ENCODE measurements at places on chromosomes 7 and 10.

DNA sequence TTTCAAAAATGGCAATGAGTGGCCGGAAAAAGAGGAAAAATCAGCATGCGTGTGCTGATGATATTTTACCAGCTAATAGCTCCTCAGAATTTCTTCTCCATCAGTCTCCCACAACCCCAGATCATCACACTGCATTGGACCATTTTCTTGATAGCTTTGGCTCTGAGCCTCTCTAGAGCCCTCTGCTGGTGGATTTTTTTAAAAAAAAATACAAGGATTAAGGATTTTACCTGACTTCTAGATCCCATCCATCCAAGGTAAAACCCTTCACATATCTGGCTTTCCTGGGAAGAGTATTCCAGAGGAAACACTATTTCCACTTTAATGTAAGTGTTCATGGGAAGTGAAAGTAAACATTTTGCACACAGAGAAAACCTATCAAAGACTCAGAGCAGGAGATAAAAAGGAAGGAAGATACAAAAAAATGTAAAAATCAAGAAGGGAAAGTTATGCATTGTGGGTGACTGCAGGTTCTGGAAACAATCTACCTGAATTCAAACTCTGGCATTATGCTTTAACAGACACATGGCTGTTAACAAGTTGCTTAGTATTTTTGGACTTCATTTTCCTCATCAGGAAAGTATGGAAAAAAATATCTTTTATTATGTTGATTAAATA is 380.9 kb downstream of the LRRTM3 start:
- no peak for DNase-seq

GRCh38 chr10:11010582-11010981 is 7.1 kb upstream of the CELF2 start:
- DNase-seq = no peak

GRCh38 chr7:36787933-36788378 is 63.7 kb upstream of the AOAH start:
- DNase-seq = no peak

DNA sequence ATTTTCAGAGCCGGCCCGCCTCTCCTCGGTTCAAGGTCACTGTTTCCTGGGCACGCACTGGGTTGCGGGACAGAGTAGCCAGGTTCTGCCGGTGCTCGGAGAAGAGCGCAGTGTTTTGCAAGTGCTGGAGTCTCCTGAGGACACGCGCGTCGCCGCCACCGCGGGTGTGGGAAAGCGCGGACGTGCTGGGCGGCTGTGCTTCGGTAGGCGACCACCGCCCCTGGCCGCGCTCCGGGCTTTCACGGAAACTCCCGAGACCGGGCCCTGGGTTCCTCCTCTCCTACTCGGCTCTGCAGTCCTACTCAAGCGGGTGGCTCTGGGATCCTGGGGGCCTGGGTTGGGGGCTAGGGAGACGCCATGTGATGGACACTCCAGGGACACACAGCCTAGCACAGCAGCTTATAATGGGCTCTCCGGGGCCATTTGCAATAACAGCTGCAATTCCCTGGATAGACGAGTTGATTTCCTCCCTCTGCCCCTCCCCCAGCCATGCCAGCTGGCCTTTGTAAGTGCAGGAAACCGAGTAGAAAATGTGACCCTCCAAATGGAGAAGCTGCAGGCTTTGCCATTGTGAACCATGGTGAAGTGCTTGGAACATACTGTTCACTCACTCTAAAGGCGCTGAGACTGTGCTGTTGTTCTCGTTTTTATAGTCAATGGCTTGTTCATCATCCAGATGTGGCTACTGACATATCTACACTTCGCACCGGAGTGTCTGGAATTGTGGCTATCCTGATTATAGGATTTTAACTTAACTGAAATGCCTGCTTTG is 2.1 kb downstream of the FRAT1 start:
- no peak for DNase-seq

- no peak for DNase-seq
Observed at GRCh38 chr10:131085091-131085860, 226.2 kb downstream of the TCERG1L start.

GRCh38 chr10:11106621-11107374 is 89.1 kb downstream of the CELF2 start:
- no peak for DNase-seq

GRCh38 chr7:22697876-22698606 is 29.0 kb upstream of the IL6 start:
- DNase-seq = no peak

- no peak for DNase-seq
Observed at GRCh38 chr7:139875821-139876241, 46.8 kb downstream of the TBXAS1 start.

- no peak for DNase-seq
Observed at GRCh38 chr7:27030393-27031050, 65.3 kb downstream of the HOXA1 start.

- no peak for DNase-seq
Observed at GRCh38 chr7:87225696-87226095, 6.2 kb upstream of the TMEM243 start.

DNA sequence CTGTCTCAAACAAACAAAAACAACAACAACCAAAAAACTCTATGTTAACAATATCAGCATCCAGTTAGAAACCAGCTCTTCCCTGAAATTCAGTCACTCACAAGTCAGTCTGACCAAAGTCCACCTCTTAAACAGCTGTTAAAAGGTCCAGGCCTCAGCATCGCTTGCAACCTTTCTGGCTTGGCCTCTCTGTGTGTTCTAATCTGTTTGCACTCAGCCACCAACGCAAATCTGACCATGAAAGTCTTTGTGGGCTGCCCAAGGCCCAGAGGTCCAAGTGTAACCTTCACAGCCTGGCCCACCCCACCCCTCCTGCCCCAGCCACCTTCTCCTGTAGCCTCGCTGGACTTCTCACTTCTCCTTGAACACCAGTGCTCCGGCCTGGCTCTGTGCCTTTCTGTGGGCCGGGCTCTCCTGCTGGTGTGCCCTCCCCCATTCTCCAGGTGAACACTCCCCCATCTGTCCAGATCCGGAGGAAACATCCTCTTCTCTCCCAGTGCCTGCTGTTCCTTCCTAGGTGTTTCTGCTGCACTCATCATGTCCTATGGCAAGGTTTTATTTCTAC is 72.2 kb upstream of the EFCAB10 start:
- DNase-seq = no peak

DNA sequence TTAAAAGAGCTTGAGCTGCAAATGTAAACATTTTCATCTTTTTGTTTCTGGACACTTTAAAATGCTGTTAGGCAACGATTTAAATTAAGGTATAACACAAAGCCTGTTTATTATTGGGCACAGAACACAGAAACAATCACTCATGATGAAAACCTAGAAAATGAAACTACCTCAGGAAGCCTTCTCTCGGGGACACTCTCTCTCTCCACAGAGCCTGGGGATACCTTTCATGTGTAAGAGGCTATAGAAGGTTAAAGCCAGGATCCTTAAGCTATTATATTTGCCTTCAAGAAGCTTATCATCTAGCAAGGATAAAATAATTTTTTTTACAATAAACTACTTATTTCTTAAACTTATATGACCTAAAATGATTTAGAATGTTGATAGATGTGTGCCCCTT is 194.1 kb downstream of the SKAP2 start:
- DNase-seq = no peak

DNA sequence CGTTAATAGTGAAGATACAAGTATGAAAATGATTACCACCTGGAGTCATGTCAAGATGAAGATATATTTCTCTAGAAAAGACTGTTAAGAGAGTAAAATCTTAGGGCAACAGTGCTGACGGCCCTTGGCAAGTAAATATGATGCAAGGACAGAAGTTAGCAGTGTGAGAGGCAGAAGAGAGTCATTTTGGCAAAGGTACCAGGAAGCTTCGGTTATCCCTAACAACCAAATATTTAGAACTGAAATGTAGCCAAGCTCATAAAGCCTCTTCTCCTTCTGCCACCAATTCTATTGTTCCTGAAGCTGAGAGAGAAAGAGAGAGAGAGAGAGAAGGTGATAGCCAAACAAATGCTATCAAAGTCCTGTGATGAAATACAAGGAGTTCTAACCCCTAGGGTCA is 109.6 kb downstream of the MACC1 start:
- no peak for DNase-seq

GRCh38 chr10:111109501-111110242 is 32.8 kb downstream of the ADRA2A start:
- no peak for DNase-seq

DNA sequence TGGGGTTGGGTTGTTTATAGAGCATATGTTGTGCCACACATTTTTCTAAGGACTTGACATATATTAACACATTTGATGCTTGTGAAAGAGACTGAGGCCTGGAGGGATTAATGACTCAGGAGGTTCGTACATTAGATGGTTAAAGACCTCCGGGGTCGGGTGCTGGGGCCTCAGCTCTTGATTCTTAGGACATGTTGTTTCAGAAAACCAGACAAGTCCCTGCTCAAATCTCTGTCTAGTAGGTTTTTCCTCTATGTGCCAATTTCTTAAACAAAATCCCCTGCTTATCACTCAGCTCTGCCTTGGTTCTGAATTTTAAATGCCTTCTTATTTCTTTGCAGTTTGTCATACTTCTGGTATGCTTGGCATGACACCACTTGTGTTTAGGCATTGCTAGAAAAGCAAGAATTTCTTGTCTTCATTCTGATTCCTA is 5.8 kb downstream of the UPP1 start:
- DNase-seq = no peak

DNA sequence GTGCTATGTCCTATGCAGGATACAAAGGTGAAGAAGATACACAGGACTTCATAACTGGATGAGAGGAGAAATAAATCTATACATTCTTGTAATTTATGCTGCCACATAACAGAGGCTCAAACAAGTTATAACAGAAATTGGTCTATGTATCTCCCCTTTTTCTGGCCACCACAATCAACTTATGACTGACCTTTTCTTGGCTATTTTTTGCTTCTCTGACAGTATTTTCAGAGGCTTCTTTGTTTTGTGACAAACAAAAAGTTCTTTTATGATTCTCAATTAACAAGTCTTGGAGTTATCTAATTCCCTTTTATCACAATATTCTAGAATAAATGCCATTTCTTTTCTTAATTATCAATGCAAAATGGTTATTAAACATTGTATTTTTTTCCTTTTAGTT is 953.0 kb upstream of the ZWINT start:
- DNase-seq = no peak

DNA sequence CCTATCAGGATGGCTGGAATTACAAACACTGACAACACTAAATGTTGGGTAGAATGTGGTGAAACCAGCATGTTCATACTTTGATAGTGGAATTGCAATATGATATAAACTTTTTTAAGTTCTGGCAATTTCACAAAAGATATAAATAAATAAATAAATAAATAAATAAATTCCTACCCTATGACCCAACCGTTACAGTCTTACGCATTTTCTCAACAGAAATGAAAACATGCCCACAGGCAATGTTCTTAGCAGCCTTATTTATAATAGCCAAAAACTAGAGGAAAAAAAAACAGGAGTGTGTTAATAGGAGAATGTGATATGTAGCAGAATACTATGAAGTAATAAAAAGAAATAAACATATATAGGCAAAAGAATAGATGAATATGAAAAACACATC is 318.9 kb downstream of the IPMK start:
- DNase-seq = no peak

- no peak for DNase-seq
Observed at GRCh38 chr7:132609906-132610520, 33.7 kb upstream of the PLXNA4 start.

DNA sequence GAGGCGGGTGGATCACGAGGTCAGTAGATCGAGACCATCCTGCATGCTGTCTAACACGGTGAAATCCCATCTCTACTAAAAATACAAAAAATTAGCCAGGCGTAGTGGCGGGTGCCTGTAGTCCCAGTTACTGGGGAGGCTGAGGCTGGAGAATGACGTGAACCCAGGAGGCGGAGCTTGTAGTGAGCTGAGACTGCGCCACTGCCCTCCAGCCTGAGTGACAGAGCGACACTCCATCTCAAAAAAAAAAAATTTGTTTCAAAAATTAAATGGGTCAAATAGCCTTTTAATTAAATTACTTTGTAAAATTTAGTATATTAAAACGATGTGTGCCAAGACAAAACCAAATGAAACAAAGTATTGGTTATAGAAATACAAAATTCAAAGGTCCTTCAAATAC is 6.8 kb upstream of the MRC1 start:
- no peak for DNase-seq

GRCh38 chr7:55618913-55619312 is 46.6 kb upstream of the VOPP1 start:
- DNase-seq = no peak

DNA sequence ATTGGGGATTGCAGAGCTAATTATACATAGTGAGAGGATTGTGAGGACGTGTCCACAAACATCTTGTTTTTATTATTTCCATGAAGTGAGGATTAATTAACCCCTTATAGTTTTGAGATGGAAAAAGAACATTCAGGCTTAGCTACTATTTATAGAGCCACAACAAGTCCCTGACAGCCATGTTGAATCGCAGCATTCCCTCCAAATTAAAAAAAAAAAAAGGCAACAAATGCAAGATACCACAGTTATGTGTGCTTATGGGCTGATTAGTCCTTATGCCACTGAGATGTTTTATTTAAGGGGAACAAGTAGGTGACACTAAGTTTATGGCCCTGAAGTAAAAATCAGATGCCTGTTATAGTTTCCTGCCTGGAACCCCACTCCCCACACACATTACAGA is 350.3 kb downstream of the GPAM start:
- DNase-seq = no peak

GRCh38 chr10:90435296-90435695 is 422.5 kb downstream of the HTR7 start:
- DNase-seq = no peak

- DNase-seq = no peak
Observed at GRCh38 chr10:122132882-122133565, 138.1 kb upstream of the BTBD16 start.

GRCh38 chr7:152596824-152597223 is 79.1 kb downstream of the XRCC2 start:
- no peak for DNase-seq

DNA sequence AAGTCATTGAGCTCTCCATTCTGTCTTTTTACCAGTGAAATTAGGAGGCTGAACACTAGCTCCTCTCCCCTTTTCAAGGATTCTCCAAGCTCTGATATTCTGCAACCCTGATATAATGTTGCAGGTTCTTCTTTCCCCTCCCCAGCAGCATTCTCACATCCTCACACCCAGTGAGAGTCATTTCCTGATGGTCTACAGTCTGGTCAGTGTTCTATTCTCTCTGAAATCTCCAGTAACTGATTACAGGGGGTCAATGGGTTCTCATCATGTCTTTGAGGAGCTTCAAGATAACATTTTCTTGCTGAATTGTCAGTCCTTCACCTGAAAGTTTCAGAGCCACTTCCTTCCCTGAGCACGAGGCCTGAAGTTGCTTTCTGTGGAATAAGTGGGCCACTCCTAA is 299.4 kb downstream of the PTEN start:
- DNase-seq = no peak

DNA sequence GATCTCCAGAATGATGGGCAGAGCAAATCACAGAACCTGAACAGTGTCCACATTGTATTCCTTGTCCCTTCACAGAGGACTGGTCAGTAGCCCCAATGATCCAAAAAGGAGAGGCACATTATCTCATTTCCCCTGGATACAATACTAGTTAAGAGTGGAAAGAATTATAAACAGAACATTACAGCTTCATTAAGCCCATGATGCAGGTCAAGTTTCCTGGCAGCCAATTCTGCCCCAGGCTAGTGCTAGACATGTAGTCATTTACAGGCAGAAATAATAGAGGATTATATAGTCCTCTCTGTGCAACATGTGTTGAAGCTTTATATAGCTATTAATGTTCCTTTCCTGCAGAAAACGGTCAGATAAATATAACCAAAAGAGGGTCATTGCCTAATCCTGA is 124.3 kb upstream of the WNT16 start:
- peak; percentile 10 for DNase-seq
